ENCODE measurements at places on chromosomes 2 and 18.
A peak's percentile ranks its signal among the peaks of the same experiment; 100 is the strongest.

- DNase-seq, result no peak
Measured at GRCh38 chr2:223681125-223681524, 79.0 kb upstream of the SCG2 start.

DNA sequence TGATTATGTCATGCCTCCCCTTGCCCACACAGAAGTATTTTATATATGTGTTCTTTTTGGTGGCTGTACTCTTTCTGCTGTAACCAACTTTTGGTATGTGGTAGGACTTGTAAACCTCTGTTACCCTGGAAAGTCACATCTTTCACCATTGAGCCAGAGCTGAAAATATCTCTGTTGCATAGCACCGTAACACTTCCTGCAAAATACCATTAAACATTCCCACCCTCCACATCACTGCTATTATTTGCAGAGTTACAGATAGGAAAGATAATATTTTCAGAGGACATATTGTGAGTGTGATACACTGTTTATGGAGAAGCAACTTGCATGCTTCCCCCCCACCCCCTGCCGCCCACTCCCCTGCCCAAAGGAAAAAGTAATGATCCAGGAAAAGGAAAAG is 44.8 kb downstream of the CAB39 start:
- DNase-seq, result no peak

DNA sequence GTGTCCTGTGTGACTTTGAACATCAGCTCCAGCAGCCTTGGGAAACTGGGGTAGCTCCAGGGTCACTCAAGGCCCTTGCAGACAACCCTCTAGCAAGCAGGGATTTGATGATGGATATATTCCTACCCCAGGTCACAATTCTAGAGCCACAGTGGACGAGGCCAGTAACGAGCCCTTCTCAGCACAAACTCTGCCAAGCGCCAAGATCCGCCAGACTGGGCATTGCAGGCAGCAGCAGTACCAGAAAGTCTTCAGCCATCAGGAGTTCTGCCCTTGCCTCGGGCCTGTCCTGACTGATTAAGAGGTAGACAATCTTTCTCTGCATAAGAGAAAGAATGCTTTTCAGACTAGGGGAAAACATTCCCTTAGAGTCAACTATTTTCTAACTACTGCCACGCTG is 259.1 kb downstream of the FBXO15 start:
- no peak for DNase-seq

DNA sequence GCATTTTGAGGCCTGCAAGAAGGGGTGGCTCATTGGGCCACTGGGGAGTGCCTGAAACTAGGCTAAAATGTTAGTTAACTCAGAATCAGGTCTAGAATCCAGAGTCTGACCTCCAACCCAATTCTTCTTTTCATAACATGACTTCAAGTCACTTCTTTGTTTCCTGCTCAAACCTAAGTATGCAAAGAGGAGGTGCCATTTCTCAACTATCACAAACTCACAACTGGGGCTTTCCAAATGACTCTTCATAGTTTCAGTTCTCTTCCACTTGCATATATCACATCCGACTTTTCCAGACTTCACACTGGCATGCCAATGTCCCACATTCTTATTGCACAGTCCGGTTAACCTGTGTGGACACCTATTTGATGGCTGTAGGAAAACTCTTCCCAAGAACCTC is 211.6 kb downstream of the TCF4 start:
- DNase-seq, result no peak

DNA sequence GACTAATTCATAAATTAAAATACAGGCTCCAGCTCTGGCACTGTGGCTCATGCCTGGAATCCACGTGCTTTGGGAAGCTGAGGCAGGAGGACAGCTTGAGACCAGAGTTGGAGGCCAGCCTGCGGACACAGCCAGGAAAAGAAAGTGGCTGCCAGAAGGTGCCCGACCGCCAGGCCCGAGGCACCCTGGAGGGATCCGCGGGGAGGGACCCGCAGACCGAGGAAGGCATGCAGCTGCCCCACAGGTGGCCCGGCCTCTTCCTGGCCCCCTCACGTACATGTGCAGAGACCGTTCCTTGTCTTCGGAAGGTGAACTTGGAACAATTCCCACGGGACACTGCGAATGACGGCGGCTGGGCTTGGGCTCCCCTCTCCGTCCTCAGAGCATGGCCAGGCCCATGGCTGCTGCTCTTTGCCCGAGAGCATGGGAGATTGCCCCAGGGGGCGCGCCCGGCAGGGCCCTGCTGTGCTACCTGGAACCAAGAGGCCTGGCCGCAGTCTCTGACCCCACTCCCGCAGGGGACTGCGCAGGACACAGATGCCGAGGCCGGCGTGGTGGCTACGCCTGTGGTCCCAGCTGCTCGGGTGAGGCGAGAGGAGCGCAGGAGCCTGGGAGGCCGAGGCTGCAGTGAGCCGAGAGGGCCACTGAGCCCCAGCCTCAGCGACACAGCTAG is 55.6 kb upstream of the IMP4 start:
- no peak for DNase-seq

DNA sequence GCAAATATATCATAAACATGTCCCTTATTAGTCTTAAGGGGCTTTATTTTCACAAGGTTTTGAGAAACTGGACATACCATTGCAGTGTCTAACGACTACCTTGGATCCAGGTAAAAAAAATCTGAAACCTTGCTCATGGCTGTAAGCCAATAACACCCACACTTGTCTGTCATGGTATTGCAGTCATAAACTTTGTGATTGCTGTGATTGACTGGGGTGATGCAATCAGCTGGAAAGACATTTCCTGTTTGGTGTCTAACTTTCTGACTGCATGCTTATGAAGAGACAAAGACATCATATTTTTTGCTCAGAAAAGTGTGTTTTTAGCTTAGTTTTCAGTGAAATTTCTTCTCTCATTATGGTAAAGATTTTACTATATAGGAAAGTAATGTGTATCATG is 635.0 kb downstream of the TSN start:
- no peak for DNase-seq

DNA sequence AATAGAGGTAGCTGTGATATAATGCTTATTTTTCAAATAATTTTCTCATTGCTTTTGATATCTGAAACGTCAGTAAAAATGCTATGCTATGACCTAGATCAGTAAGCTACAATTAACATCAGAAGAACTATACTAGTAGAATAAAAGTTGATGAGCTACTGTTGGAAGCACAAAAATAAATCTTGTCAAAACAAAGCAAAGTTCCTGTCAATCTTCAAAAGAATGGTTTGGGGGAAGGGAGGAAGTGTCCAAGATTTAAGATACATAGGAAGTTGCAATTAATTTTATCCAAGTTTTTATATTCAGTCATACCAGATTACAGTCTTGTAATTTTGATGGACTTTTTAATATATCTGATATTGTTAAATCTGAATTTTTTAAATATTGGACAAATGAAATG is 19.2 kb downstream of the IRS1 start:
- DNase-seq, result no peak

DNA sequence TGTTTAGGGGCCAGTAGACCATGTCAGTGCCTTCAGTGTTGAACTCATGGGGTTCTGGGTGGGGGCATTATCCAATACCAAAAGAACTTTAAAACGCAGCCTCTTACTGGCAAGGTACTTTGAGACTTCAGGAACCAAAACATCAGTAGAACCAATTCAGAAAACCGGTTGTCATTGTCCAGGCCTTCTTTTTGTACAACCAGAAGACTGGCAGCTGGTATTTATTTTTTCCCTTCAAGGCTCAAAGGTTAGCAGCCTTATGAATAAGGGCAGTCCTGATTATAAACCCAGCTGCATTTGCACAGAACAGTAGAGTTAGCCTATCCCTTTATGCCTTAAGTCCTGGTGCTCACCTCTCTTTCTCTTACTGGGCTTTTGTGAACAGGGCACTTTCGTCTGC is 113.8 kb upstream of the EML6 start:
- DNase-seq, result no peak

DNA sequence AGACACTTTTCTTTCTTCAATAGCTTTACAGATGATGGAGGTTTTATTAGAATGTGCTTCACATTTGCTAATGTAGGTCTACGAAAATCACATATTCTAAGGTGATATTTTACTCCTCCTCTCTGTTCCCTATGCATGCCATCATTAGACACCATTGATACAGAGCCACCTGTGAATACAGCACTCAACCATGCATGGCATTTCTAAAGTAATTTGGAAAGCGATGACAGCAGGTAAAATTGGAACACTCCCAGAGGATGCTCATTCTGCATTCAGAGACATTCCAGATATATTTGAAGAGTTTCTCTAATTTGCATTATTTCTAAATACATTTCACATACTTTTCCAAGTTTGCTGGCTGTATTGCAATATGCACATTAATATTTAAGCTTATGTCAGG is 65.3 kb upstream of the RIT2 start:
- no peak for DNase-seq

GRCh38 chr2:49028101-49028500 is 126.2 kb downstream of the FSHR start:
- no peak for DNase-seq

GRCh38 chr2:43484323-43484930 is 111.4 kb downstream of the THADA start:
- DNase-seq, result peak; percentile 35

GRCh38 chr2:46311651-46312223 is 14.5 kb downstream of the EPAS1 start:
- no peak for DNase-seq

- no peak for DNase-seq
Measured at GRCh38 chr2:9757501-9758264, 85.6 kb upstream of the TAF1B start.

- DNase-seq, result peak; percentile 53
Measured at GRCh38 chr2:32061973-32062861, 1.1 kb upstream of the SPAST start.

GRCh38 chr2:138421971-138422335 is 79.6 kb upstream of the SPOPL start:
- peak; percentile 39 for DNase-seq

GRCh38 chr2:188068093-188068492 is 223.6 kb upstream of the GULP1 start:
- no peak for DNase-seq

- DNase-seq, result no peak
Measured at GRCh38 chr18:71485611-71486010, 1058.5 kb downstream of the CBLN2 start.

- no peak for DNase-seq
Measured at GRCh38 chr2:26494891-26495290, 17.0 kb upstream of the OTOF start.

DNA sequence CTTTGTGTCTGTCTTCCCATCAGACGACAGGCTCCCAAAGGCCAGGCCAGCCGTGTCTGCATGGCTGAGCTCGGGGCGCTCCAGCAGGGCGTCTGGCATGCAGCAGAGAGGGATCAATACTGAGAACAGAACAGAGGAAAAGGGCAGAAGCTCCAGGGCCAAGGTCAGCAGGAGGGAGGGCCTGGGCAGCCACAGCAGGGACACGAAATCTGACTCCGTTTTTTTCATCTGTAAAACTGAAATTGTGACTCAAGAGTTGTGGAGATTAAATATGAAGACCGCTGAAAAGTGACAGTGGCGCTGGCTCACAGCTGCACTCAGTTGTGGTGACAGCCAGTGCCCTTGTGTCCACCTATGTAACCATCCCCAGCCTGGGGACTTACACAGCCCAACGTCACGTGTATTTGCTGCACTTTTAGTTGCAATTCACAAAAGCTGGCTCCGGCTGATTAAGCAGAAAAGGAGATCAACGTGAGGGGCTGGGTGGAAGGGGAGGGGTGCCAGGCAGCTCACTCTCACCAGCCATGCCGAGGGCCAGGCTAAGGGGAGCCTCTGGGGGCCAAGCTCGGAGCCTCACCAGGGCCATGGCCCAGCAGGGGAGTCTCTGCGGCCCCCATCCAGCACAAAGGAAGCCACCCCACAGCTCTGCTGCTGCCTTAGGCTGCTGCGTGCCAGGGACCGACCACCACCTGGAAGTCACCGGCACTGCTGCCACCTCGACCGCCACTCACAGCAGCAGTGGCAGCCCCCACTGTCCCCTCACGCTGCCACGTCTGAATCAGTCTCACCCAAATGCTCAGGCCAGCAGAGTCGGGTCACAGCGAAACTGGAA is 74.7 kb downstream of the EIPR1 start:
- no peak for DNase-seq

DNA sequence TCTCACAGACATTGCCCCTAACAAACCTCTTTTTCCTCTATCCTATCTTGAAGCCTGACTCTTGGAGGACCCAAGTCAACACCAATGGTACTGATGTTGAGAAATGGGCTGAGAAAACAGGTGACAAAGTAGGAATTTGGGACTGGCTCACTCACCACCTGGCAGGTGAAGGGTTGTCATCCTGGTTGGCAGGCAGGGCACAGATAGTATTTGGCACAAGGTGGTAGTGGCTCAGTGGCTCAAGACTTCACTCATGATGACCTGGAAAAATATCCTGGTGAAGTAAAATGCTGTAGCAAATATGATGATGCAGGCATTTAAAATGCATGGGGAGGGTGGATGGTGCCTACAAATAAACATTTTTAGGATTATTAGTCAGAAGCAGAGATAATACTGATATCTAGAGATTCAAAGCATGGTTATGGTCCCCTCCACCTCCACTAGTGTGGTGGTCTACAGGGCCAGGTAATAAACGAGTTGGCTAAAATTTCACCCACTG is 38.0 kb upstream of the GLS start:
- no peak for DNase-seq

DNA sequence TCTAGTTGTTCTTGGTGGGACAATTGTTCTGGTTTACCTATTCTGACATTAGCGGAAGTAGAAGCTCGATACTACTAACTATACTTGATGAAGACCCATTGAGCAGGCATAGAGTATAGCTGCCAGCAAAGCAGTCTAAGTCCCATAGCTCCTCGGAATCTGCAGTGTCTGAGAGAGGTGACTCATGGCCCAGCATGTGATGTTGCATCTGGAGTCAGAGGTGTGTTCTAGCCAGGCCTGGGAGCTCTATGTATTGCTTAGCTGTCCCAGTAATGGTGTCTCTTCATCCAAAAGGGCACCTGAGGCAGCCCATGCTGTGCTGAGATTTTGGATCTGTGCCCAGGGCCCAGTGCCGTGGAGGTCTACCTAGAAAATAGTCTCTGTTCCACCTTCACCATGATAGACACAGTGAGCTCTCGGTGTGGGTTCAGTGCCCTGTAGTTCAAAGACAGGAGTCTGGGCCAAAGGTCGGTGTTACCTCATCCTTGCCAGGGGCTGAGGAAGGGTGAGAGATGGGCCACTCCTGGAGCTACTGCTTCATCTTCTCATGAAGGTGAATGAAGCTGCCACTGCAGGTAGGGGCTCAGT is 47.3 kb downstream of the MEX3C start:
- DNase-seq, result peak; percentile 14

GRCh38 chr2:118223511-118223991 is 135.3 kb downstream of the INSIG2 start:
- DNase-seq, result no peak
